ENCODE measurements at places on chromosomes 1 and 21.

GRCh38 chr1:222759451-222760035 is 22.5 kb downstream of the FAM177B start:
- DNase-seq = no peak

GRCh38 chr1:7564137-7564536 is 207.0 kb upstream of the VAMP3 start:
- no peak for DNase-seq

DNA sequence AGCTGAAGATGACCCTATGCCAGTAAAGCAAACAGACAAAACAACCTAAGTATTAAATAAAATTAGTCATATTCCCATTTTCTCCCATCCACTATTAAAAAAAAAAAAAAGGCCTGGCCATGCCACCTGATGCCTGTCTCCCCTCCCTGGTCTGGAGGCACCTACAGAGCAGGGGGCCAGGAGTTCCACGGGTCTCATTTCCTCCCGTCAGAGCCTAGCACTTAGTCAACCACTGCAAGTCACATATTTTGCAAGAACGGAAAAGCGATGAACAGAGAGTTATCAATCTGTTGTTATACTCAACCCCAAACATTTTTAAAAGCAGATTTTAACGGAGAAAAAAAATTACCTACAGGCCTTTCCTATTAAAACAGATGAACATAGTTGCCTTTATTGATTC is 59.3 kb downstream of the TGFBR3 start:
- DNase-seq = no peak

DNA sequence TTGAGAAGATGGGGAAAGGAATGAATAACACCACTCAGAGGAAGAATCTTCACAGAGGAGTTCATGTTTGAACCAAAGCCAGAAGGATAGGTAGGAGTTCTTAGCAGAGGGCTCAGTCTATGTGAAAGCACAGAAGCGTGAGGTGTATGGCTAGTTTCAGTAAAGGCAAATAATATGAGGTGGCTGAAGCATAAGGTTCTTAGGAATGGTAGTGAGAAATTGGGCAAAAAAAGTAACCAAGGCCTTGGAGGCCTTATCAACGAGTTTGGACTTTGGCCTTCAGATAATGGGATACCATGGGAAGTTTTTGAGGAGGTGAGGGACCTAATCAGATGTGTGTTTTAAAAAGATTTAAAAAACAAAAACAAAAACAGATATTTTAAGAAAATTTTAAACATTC is 47.1 kb downstream of the TCEANC2 start:
- DNase-seq = no peak

DNA sequence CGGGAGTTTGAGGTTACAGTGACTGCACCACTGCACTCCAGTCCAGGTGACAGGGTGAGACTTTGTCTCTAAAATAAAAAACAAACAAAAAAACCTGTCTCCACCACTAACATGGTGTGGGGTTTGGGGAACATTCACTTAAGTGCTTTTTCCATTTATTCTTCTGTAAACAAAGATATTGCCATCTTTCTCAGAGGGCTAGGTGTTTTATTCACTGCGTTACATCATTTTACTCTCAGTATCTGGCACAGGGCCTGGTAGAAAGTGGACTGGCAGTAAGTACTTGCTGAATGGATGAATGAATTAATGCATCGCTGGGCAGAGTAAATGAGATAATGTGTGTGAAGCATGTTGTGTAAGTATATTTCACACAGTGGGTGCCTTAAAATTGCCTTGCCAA is 20.1 kb downstream of the KIAA0040 start:
- DNase-seq = no peak

- DNase-seq = no peak
Observed at GRCh38 chr1:73770109-73770905, 427.7 kb downstream of the LRRIQ3 start.
